ENCODE measurements at places on chromosomes 11 and 22.

- no peak for DNase-seq
These were observed 83.7 kb downstream of the COMMD9 start for GRCh38 chr11:36205536-36205935.

- peak; percentile 94 for DNase-seq
These were observed 554 bp downstream of the LRRC32 start for GRCh38 chr11:76669901-76670484.

GRCh38 chr11:73308961-73309919 is 1.2 kb downstream of the ARHGEF17 start:
- DNase-seq: peak; percentile 98

- DNase-seq: peak; percentile 48
These were observed 1.2 kb downstream of the RAB6A start for GRCh38 chr11:73759610-73760134.

DNA sequence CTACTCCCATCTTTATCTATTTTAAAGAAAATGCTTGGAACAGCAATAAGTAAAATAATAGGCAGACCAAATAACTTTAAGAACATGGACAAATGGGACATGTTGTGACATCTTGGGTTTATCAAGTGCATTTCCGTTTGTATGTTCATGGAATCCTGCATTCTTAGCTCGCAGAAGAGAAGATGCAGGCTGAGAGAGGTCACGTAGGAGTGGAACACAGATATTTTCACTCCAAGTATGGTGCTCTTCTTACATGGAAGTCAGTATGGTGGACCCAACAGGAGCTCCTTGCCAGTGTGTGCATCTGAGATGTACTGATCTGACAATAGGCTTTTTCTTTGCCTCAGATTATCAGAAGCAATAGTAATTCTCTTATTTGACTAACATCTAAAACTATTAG is 1.7 kb downstream of the E2F8 start:
- no peak for DNase-seq

DNA sequence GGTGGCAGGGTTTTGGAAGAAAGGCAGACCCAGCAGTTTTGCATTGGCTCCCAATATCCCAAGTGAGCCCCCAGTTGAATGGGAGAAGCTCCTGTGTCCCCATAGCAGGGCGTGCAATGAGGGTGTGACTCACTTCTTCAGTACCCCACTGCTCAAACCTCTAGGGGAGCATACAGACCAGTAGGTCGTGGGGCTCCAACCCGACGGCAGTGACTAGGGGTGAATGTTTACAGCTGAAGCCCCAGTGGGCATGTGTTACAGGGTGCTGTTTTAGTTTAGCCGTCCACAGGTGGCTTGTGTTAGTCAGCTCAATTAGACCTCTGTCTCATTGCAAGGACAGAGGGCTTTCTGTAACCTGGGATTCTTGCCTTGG is 564.5 kb upstream of the CNTN5 start:
- DNase-seq: no peak

- no peak for DNase-seq
These were observed 33.8 kb downstream of the SLC35F2 start for GRCh38 chr11:107824668-107825369.

DNA sequence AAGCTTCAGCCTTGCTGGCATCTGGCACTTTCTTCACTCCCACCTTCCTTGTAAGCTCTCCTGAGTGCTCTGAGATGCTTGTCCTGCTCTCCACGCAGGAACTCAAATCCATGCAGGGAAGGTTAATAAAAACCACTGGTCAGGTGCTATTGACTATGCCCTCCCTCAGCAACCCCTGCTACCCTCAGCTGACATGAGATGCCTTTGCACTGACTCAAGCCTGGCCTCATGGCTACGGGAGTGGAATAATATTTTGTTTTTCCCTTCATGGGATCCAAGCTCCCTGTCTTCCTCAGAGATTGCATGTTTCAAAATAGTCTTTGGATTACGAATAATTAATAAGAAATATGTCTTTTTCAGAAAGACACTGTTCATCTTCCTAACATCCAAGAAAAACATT is 31.7 kb upstream of the ABCC8 start:
- DNase-seq: peak; percentile 31

DNA sequence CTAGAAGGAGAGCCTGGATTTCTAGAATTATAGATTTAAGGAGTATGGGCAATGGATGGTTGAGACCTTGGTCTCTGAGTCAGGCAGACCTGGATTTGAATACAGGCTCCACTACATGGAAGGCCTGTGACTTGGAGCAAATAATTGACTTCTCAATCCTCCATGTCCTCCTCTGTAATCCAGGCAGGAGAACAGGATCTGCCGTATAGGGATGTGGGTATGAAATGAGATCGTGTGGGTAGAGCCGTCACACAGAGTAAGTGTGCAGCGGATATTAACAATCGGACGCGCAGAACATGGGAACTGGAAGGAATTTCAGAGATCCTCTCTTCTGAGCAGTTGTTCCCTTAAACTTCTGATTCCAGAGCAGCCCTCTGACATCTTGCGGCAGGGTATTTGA is 11.5 kb upstream of the TMPRSS13 start:
- DNase-seq: no peak

- no peak for DNase-seq
These were observed 13.5 kb upstream of the OSBP2 start for GRCh38 chr22:30680991-30681770.

DNA sequence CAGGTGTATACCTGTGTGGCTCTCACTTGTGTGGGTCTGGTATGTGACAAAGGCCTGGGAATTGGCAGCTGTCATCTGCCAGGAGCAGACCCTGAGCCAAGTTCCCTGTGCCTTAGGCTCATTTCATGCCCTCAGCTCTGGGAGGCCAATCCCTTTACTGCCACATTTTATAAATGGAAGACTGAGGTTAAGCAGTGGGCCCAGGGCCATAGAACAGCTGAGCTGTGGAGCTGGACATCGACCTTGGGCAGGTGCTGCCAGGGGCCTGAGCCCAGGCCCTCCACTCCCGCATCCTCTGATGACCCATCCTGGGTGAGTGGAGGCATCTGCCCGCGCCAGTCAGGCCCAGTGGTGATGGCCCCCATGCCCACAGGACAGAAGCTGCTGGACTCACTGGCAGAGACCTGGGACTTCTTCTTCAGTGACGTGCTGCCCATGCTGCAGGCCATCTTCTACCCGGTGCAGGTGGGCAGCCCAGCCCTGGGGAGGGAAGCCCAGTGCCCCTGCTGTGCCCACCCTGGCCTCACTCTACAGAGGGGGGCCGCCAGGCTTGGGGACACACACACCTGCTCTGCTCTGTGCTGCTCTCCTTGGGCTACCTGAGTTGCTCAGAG is 20.9 kb upstream of the ARHGAP8 start:
- no peak for DNase-seq

DNA sequence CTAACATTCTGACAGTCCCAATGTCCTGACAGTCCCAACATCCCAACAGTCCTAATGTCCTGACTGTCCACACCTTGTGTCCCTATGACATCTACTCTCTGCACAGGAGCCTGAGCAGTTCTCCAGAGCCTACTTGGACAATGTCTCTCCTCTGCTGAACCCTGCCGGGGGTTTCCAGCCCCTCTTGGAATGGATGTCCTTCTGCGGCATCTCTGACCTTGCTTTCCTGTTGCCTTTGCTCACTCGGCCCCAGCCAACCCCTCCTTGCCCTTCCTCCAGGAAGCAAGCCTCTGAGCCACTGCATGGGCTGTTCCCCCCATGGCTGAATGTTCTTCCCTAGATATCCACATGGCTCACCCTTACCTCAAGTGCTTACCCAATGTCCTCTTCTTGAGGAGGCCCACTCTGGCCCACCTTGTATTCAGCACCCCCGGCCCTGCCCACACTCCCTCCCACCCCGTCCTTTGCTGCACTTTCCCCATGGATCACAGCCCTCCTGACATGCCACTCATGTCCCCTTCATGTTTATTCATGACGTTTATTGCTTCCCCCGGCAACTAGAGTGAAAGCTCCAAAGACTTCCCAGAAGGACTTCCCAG is 59.5 kb downstream of the DHCR7 start:
- DNase-seq: no peak

- DNase-seq: no peak
These were observed 27.3 kb downstream of the MARK2 start for GRCh38 chr11:63866211-63866610.

DNA sequence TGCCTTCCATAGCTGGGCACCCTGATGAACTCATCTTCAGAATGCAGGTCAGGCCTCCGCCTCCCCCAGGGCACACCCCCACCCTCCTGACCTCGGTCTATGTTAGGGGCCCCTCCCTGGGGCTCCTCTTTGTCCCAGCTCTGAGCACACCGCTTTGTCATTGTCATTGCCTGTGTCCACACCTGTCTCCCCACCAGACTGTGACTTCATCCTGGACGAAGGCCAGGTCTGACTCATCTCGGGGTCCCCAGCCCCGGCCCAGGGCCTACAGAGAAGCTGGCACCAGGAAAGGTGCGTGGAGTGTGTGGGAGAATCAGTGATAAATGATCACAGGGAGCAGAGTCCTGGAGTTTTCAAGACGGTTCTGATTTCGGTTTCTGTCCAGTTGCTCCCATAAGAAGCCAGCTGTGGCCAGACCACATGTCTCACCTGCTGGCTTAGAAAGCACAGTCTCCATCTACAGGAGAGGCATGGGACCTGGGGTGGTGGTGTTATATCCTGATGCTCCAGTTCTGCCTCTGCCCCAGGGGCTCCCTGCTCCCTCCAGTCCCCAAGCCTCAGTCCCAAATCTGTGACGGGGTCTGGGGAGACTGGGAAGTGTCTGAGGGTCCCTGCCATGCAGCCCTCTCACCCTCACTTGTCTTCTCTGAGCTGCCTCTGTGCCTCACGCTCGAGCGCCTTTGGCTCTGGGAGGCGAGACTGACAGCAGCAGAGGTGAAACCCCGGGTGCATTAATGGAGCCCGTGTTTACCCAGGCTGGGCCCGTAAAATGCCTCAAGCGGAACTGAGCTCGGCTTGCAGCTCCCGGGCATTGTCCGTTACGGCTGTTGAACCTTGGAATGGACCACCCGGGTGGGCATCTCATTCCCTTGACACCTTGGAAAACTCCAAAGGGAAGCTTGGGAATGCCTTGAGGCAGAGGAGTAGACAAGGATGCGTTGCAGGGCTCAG is 85.5 kb upstream of the WNT11 start:
- no peak for DNase-seq

DNA sequence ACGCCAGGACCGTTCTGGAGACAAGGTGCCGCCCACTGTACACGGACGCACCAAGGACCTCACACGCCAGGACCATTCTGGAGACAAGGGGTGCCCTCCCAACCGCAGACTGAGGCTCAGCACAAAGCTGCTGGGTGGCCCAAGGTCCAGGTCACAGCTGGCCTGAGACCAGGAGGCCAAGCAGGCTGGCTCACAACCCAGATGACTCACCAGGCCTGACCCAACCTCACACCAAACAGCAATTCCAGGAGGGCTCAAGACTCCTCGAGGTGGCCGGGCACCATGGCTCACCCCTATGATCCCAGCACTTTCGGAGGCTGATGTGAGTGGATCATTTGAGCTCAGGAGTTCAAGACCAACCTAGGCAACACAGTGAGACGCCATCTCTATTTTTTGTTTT is 14.8 kb downstream of the BRD1 start:
- no peak for DNase-seq

- DNase-seq: no peak
These were observed 1.5 kb downstream of the SHANK3 start for GRCh38 chr22:50674130-50674500.

GRCh38 chr11:131999084-131999483 is 628.7 kb downstream of the NTM start:
- DNase-seq: no peak

- DNase-seq: no peak
These were observed 1.8 kb downstream of the PHOX2A start for GRCh38 chr11:72242141-72242540.

DNA sequence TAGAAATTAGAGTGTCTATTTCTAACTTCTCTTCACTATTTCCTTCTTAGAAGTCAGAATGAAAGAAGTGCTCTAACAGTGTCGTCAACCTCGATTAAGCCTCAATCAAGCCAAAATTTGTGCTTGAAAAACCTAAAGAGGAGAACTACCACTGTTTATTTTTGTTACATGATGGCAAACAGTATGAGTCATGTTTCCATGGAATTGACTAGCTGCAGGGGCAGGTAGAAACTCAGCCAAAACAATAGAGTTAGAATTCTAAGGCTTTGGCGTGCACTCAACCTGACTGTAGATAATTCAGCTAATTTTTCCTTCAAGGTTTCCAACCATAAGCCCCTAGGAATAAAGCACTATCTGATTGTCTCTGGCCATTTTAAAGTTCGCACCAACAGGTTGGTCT is 415.9 kb downstream of the ETS1 start:
- no peak for DNase-seq

DNA sequence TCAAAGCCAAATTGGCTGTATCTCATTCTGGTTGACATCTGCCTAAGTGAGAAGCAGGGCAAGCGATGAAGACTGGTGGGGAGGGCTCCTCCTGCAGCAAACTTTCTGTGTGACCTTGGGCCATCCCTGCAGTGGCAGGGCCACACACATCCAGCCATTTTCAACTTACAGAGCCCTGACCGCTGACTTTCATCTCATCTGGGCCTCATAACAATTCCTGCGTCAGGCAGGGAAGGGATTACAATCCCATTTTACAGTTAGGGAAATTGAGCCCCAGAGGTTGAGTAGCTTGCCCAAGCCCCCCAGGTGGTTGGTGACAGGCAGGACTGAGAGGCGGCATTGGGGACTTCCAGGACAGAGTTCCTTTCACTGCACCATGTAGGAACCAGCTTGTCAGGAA is 21.9 kb downstream of the TPBGL start:
- DNase-seq: no peak

DNA sequence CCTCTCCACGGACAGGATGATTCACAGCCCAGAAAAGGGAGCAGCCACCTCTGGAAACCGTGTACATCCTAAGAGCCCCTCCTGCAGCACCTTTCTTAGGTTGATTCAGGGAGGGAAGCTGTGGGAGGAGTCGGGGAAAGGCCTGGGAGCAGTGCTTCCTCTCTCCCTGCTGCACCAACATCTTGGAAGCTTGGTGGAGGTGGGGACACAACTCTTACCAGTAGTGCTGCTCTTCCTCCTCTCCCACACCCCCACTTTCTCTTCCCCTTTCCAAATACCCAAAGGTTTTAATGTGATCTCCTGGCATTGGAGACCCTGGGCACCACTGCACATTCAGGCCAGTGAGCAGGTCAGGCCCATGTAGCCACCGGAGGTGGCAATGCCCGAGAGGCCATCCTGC is 46.4 kb upstream of the HORMAD2 start:
- DNase-seq: no peak

DNA sequence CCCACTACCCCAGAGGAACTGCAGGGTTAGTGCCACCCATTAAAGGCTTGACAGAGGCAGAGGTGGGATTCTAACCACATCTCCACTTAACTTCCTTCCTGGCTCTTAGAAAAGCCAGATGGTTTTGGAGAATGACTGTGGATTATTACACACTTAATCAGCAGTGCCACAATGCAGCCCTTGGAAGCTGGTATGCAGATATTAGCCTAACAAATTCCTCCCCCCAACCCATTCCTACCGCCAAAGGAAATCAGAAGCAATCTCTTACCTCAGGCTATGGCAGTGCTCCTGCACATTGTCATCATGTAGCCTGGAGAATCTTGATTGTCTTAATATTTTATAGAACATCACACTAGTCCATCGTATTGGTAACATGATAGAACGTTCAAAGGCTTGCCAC is 23.2 kb upstream of the NRGN start:
- peak; percentile 12 for DNase-seq

GRCh38 chr11:70578371-70578770 is 180.0 kb downstream of the CTTN start:
- DNase-seq: no peak

GRCh38 chr11:96272529-96273222 is 70.3 kb downstream of the MAML2 start:
- no peak for DNase-seq

GRCh38 chr11:124886978-124887666 is 10.5 kb downstream of the ROBO4 start:
- DNase-seq: no peak

- DNase-seq: no peak
These were observed 134.4 kb downstream of the MPPED1 start for GRCh38 chr22:43546186-43546585.

Measured in fibroblast of skin of back (primary cell).